ENCODE measurements at places on chromosomes 1 and 21. TPM values are rescaled to one million over a fixed set of nuclear protein-coding genes. Genes with fewer than 3 reads are reported as not detected.

DNA sequence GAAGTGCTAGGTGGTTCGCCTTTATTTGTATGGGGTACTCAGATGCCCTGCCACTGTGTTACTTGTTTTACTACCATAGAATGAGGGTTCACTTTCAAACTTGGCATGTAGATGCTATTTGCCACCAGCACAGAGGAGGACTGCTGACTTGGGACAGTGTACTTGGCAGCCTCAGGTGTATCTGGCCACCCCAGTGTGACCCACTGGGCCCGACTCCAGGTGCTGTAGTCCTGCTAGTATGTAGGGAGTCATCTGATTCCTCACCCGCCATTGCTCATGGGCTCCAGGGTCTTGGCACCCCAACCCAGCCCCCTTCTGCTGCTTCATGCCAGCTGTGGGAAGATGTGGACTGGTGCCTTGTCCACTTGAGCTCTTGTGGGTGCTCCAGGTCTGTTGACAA lies 40.0 kb downstream of the ZNF678 start:
- DNase-seq, result no peak

CNTN2 gene
- total RNA-seq, result 0.38 TPM

GRCh38 chr21:21971384-21971783 lies 973.2 kb downstream of the NCAM2 start:
- DNase-seq, result no peak

- DNase-seq, result no peak
Observed at GRCh38 chr21:45570071-45570470, 27.8 kb upstream of the SLC19A1 start.

- no peak for DNase-seq
Observed at GRCh38 chr1:225749706-225750105, 27.9 kb upstream of the SRP9 start.

- no peak for DNase-seq
Observed at GRCh38 chr1:156755527-156755950, 4.1 kb upstream of the HDGF start.

A3GALT2 gene
- not detected for total RNA-seq

- DNase-seq, result no peak
Observed at GRCh38 chr1:164662462-164662861, 103.5 kb downstream of the PBX1 start.

S100A14 gene
- total RNA-seq, result 5.8 TPM

C1orf94 gene
- total RNA-seq, result not detected

PTPN22 gene
- 0.35 TPM for total RNA-seq

DNA sequence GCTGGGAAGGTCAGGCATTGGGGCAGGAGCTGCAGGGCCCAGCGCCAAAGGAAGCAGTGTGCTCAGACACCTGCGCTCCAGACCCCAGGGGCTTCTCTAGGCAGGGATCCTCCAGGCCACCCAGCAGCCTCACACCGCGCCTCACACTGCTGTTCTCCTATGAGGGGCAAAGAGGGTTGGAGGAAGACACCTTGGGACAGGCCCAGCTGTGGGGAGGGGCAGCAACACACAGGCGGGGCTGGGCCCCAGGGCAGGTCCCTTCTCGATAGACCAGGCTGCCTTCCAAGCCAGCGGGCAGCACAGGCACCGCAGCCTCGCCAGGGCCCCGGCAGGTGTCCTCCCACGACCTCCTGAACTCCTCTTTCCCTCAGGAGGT lies 20.7 kb upstream of the PRSS38 start:
- DNase-seq, result no peak

DNA sequence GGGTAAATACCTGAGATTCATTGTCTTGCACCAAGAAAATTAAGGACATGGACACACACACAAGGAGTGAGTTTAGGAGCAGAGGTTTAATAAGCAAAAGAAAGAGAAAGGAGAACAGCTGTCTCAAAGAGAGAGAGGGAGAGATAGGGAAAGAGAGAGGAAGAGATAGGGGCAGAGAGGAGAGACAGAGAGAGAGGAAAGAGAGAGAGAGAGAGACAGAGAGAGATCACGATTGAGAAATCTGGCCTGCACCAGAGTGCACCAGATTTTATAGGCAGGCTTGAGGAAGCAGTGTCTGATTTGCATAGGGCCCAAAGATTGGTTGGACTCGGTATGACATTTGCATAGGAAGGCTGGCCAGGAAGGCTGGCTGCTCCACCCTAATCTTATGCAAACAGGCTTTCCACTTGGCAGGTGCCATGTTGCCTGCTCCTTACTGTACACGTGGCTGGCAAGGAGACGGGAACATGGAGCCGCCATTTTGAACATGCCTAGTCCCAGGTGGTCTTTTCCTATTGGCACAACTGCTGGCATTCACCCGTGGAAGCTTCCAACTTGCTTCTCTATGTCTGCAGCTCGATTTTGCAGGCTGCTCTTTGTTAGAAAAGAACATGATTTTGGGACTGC lies 419.9 kb downstream of the ZP4 start:
- peak; percentile 65 for DNase-seq

DNA sequence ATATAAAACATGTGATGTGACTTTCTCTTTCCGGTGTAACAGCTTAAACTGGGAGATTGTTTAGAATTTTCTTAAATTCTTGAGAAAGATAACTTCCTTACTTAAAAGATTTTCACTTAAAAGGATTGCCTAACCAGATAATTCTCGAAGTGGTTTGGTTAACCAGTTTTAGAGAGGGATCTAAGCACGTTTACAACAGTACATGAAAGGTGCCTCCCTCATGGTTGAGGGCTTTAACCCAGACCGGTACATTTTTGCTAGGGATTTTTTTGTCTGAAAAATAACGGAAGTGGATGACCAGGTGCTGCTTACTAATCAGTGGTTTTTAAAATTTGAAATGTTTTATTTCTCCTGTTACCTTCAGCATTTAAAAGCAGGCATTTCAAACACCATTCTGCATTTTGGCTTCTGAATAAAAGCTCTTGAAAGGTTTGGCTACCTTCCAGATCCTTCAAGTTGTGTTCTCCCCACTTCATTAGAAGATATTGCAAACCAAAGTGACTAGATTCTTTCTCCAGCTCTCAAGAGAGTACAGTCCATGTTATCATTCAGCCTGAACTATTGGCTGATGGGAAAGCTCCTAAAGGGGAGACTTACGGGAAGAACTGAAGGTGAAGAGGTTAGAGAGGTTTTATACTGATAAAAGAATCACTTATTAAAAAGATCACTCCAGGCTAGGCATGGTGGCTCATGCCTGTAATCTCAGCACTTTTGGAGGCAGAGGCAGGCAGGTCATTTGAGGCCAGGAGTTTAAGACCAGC lies 12.8 kb downstream of the S100PBP start:
- DNase-seq, result no peak

- no peak for DNase-seq
Observed at GRCh38 chr1:167450843-167451242, 67.5 kb downstream of the CD247 start.

DNA sequence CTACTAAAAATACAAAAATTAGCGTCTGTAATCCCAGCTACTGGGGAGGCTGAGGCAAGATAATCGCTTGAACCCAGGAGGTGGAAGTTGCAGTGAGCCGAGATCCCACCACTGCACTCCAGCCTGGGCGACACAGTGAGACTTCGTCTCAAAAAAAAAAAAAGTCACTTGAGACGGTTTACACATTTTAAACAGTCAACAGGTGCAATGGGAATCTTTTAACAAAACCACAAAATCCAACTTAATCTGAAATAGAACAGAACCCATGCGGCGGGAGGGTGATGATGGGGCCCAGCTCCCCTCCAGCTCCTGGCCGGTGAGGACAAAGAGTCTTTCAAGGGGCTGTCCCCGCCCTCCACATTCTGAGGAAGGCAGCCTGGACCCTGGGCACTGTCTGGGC lies 48.3 kb downstream of the TP73 start:
- DNase-seq, result no peak

GRCh38 chr21:36508948-36509347 lies 29.0 kb upstream of the CLDN14 start:
- DNase-seq, result no peak

DNA sequence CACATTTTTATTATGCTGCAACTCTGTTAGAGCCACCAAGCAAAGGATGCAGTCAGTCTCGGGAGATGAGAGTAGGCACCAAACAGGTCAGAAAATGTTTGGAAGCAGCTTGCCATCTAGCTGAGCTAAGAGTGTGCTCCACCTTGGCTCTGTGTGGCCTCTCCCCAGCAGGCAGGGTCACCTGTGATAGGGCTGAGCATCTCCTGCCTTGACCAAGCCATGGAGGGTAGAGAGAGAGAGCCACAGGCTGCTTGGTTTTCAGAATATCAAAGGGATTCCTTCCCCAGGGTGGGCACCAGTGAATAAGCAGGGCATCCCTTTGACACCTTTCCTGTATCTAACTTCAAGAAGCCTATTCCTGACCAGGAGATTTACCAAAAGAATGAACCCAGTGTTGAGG lies 135.5 kb downstream of the SDCCAG8 start:
- no peak for DNase-seq

GRCh38 chr1:27368869-27369582 lies 2.3 kb upstream of the MAP3K6 start:
- DNase-seq, result no peak

DNA sequence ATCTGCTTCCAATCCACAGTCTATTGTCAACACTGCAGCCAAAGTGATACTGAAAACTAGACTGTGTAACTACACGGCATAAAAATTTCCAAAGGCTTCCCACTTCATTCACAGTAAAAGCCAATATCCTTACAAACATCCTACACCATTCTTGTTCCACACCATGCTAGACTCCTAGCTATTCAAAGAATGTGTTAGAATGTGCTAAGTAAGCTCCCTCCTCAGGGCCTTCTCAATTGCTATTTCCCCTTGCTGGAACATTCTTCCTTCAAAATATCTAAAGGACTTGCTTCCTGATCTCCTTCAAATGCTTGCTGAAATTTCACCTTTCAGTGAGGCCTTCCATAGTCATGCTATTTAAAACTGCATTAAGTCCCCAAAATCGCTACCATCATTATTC lies 228.1 kb downstream of the AKT3 start:
- DNase-seq, result no peak

RAD54L gene
- total RNA-seq, result 0.48 TPM

DNA sequence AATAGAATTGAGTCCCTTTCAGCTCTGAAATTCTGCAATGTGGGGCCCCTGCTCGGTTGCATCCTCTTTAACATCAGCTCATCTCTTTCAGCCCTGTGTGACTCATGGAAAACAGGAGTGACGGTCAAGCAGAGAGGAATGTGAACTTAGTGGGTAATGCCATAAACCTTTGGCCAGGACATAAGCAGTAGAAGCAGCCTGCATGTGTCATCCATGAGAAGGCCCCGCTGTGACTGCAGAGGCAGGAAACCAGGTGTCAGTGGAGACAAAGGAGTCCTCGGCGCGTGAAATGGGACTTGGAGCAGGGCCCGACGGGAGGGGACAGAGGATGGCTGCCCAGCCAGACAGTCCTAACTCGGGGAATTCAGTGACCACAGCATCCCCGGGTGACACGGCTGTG lies 21.1 kb upstream of the EPHB2 start:
- DNase-seq, result no peak

DNA sequence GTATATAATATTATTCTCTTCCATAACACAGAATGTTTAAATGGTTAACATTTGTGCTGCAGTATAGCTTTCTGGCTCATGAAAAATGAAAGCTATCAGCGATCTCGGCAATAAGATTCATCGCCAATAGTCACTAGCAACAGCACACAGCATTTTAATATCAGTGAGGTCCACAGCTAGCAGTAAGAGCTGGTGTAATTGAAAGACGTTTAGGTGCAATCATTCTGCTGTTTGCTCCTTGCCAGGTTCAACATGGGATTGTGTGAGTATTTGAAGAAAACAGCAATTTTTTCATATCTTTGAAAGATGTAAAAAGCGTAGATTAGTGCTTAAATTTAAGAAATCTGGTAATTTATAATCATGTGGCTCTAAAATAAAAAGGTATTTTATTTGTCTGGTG lies 20.1 kb downstream of the PRKACB start:
- DNase-seq, result no peak

- no peak for DNase-seq
Observed at GRCh38 chr21:37958537-37958936, 42.3 kb upstream of the KCNJ6 start.

SLC19A2 gene
- total RNA-seq, result 15.6 TPM

APCS gene
- 0.32 TPM for total RNA-seq

GRCh38 chr1:184242507-184242943 lies 144.3 kb upstream of the C1orf21 start:
- no peak for DNase-seq

DNA sequence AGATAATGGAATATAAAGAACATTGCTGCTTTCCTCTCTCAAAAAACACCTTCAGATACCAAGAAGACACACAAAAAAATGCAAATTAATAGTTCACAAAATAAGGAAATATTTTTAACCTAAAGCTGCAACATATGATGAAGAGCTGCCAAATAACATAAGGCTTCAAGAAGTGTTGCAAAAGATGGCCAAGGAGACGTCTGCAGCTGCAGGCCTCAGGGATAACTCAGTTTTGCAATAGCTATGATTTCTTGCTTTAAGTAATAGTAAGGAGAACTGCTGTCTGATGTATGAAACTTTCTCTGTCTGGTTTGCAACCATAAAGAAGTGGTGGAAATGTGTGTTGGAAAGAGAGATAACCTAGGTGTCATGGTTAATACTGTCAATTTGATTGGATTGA lies 1237.5 kb downstream of the MRPL39 start:
- DNase-seq, result no peak

DNA sequence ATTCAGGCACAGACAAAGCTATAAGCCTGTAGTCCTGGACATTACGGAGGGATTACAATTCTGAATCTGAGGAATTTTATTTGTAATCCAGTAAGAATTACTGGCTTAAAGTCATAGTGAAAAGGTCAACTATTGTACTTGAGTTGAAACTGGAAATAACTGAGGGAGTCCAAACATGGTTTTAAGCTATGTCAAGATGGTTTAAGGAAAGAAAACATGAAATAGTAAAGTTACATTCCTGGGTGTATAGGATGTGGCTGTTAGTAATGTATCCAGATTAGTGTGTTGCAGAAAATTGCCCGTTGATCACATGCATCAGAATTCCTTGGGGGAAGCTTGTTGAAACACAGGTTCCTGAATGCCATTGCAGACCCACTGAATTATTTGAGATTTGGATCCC lies 124.8 kb upstream of the GORAB start:
- no peak for DNase-seq

PCAT6 gene
- total RNA-seq, result 1.0 TPM

DNA sequence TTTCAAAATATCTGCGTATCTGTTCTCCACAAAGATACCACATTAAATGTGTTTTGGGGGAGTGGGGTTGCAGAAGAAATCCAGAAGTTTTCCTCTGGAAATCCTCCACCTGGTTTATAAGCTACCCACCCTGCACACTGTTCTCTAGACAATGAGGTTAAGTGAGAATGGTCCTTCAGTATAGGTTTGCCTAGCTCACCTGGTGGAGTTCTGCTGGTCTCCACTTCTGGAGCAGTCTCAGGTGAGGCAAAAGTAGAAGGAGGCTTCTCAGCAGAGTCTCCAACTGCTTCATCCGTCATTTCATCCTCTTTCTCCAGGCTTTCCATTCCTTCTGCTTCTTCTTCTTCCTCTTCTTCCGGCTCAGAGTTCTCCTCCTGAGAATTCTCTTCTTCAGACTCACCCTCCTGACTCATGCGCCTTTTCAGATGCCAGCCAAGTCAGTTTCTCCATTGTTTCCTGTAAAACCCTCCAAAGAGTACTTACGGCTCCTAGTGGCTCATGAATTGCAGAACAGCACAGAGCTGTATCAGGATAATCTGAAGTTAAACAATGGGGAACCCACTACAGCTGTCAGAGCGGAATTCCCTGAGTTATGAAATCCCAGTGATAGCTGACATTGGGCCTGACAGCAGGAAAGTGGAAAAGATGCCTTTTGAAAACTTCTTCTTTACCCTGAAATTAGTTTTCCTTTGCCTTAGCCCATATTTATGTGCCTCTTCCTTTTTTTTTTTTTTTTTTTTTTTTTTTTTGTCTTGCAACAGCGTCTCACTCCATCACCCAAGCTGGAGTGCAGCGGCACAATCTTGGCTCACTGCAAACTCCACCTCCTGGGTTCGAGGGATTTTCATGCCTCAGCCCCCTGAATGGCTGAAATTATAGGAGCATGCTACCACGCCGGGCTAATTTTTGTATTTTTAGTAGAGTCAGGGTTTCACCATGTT lies 38.5 kb downstream of the MSTO1 start:
- no peak for DNase-seq
